NCI-H1694 (cell line): ENCODE measurements at places on chromosomes 13 and 19.

DNA sequence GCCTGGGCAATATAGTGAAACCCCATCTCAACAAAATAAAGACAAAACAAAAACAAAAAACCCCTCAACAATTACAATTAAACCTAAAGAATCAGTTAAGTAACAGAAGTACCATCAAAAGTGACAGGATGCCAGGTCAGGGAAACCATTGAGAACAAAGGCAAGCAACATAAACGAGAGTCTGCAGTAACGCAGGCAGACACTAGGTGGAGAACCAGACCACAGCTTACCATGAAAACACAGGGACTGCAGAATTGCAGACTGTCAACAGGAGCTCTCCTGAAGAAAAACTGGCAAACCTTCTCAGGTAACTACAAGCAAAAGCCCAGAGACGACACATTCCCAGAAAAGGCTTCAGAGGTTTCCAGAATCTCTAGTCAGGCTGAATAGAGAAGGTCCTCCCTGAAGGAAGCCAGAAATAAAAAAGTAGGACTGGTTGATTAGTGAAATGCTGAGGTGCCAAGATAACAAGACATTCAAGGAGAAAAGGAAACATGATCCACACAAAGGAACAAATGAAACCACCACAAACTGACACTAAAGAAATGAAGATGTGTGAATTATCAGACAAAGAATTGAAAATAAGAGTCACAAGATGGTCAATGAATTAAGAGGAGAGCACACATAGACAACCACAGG is 2.2 kb upstream of the ZNF665 start:
- peak; percentile 38 for DNase-seq

DNA sequence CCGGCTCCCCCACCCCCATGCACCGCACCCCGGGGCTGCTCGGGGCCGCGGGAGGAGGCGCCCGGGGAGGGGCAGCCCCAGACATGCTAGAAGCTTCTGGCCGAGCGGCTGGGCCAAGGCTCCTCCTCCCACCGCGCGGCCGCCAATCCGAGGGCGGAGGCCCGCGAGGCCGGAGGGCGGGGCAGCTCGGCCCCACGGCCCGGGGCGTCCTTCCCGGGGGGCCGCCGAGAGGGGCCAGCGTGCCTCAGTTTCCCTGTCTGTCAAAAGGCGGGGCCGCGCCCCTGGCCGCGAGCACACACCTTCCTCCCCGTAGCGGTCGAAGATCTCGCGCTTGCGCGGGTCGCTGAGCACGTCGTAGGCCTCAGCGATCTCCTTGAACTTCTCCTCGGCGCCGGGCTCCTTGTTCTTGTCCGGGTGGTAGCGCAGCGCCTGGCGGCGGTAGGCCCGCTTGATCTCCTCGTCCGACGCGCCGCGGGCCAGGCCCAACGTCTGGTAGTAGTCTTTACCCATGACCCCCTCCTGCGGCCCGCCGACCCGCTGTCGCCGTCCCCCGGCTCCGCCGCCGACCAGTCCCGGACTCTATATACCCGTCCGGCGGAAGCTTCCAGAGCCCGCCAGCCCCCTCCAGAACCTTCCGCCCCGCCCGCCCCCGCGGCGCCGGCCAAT is at the start of gene DNAJB1:
Gene DNAJB1 (minus strand): TSS at position 558 of the 666 bp plus-strand sequence. CDS start 48 bp downstream, at position 510.
- DNase-seq, result no peak

DNA sequence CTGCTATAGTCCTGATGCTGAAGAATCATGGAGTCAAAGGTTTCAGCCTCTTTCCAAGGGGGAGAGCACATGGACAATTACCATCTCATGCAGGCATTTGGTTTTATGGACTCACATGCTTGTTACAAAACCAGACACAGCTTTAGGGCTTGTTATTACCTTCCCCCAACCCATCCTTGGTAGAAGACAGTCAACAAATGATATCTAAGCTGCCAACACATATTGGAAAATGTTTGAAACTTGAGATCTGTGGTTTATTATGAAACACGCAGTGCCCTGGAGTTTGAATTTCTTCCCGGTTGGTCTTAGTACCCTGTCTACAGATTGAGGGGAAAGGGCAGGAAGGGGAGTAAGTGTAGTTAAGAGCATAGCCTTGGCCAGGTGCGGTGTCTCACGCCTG is 12.5 kb upstream of the CYP2A6 start:
- DNase-seq, result no peak

- no peak for DNase-seq
Observed at GRCh38 chr13:60509601-60510386, 112.8 kb downstream of the TDRD3 start.

GRCh38 chr13:60412909-60413616 is 16.0 kb downstream of the TDRD3 start:
- no peak for DNase-seq

DNA sequence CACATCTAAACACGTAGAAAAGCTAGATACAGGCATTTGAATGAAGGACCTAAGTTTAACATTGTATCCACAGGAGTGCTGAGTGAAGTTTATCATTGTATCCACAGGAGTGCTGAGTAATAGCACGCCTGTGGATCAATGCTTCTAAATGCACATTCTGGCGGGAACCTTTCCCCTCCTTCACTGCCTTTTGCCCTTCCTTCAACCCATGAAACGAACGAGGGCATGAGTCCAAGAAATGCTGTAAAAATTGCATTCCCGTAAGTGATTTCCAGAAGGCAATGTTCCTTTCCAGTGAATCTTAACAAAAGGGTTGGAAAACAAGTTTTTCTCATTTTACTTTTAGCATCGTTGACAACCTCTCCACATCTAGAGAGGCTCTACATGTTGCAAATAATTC is 88.1 kb downstream of the ZDHHC20 start:
- DNase-seq, result no peak

DNA sequence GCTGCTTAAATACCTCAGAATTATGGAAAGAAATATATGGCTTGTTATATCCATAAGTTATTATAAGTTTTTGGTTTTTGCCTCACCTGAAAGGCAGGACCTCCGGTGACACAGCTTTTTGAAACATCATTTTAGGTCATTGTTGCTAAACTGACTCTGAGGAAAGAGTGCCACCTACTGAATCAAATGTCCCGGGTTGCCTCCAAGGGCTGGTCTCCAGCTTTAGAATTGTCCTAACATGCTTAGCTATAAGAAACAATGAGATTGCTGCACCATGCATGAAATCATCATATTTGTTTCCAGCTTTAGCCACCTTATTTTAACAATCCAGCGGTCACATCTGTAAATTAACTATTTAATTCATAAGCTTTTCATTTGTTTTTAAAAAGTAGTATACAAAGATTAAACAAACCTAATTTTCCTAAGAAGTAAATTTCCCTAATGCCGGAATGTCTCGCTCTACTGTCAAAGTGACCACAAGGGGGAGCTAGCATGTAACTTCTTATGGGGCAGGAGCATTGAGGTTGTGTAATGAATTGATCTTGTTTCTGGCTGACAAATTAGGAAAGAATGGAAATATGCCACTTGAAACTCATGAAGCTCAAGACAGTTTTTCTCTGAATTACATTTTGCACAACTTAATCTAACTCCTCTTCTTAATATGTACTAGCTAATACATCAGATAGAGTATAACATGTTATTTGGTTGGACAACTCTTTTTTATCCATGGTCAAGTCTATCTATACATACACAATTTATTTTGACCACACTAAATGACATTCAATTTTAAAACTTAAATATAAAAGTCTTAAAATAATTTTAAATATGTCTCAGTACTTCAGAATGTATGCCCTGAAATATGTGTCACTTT is 6.7 kb upstream of the PCDH17 start:
- DNase-seq, result peak; percentile 71

- DNase-seq, result peak; percentile 17
Observed at GRCh38 chr13:27960362-27961226, 8.5 kb downstream of the CDX2 start.

GRCh38 chr13:66969291-66969690 is 260.8 kb downstream of the PCDH9 start:
- no peak for DNase-seq

GRCh38 chr19:6712692-6713670 is 7.5 kb downstream of the C3 start:
- no peak for DNase-seq

- no peak for DNase-seq
Observed at GRCh38 chr13:31385540-31385939, 185.8 kb downstream of the B3GLCT start.

GRCh38 chr13:25300861-25301346 is 521 bp upstream of the NUP58 start:
- DNase-seq, result no peak

- no peak for DNase-seq
Observed at GRCh38 chr19:42216653-42217519, 591 bp downstream of the DEDD2 start.

GRCh38 chr19:32448026-32448425 is 42.5 kb downstream of the DPY19L3 start:
- no peak for DNase-seq

DNA sequence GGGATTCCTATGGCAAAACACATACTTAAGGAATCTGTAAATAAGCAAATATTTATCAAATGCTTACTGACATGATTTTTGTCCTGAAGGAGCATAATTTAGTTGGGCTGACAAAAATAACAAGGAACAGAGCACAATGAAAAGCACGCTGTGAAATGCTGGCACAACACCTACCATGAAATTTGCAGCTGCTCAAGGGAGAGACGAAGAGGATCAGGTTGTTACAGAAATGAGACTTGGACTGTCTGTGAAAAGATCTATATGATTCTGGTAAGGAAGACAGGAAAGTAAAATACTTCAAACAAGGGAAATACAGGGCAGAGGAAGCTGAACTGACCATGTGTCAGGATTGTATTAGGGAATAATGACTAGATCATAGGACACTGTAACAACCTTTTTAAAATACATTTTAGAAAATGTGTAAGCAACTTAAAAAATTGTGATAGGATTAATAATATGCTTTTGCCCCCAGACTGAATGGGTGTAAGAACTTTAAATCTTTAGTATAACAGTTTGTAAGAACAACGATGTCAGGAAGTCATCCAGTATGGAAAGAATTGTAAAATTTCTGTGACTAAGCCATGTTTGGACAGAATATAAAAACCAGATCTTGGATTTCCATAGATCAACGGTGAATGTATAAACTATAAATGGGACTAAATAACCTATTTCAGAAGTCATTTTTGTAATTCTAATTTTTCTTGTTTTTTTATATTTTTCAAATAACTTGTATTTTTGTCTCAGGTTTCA is 1556.0 kb downstream of the EFNB2 start:
- no peak for DNase-seq

GRCh38 chr19:45503909-45504308 is 3.4 kb upstream of the VASP start:
- no peak for DNase-seq

DNA sequence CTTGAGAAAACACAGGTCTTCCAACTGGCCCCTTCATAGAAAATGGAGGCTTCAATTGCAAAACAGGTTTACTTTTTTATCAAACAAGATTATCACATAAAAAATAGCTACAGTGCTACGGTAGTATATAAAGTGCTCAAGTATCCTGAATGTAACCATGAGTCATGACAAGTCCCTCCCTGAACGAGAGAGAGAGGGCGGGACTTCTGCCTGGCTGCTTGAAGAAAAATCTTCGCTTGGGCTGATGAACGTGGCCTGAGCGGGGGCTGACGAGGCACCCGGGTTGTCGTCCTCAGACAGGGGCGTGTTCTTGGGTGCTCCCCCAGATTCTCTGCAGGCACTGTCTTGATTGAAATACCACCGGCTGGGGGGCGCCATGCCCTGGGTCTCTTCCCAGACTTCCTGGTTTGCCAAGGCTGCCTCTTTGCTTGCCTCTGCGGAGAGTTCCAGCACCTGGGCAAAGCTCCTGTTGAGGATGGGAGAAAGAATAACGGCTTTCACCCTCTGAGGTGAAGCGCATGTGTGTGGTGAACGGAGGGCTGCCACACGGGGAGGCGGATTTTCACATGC is 23.2 kb upstream of the CPAMD8 start:
- no peak for DNase-seq

GRCh38 chr19:28401739-28402424 is 811.1 kb downstream of the UQCRFS1 start:
- DNase-seq, result no peak
